ENCODE measurements at places on chromosomes 6 and 20.

DNA sequence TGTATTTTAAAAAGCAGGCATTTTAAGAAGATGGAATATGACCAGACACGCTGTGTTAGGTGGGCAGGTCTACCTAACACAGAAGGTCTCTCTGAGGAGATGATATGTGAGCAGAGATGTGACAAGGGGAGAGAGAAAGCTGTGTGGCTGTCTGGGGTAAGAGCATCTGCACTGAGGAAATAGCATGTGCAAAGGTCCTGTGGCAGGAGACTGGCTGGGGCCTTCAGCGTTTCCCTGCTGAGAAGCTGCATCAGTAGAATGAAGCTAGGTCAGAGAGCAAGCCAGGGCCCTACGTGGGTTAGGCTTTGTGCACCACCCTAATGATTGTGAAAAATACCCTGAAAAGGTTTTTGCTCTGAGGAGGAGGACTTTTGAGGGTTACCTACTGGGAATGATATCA is 87.0 kb downstream of the TXNDC5 start:
- no peak for DNase-seq

GRCh38 chr6:149884215-149884614 is 13.7 kb downstream of the RAET1E start:
- DNase-seq = no peak

DNA sequence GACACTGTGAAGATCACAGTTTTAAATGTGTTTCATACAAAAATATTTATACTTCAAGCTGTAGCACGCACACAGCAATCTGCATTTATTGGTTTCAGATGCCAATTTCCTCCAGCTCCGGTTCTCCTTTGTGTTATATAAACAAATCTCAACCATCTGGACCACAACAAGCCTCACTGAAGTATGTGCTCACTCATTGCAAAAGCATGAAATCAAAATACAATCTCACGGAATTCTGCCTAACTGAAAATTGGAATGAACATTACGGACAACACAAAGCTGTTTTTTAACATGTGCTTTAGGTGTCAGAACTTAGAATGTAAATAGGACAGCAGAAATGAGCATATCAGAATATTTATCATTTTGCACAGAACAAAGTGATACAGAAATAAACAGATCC is 38.0 kb downstream of the RCAN2 start:
- DNase-seq = peak; percentile 15

DNA sequence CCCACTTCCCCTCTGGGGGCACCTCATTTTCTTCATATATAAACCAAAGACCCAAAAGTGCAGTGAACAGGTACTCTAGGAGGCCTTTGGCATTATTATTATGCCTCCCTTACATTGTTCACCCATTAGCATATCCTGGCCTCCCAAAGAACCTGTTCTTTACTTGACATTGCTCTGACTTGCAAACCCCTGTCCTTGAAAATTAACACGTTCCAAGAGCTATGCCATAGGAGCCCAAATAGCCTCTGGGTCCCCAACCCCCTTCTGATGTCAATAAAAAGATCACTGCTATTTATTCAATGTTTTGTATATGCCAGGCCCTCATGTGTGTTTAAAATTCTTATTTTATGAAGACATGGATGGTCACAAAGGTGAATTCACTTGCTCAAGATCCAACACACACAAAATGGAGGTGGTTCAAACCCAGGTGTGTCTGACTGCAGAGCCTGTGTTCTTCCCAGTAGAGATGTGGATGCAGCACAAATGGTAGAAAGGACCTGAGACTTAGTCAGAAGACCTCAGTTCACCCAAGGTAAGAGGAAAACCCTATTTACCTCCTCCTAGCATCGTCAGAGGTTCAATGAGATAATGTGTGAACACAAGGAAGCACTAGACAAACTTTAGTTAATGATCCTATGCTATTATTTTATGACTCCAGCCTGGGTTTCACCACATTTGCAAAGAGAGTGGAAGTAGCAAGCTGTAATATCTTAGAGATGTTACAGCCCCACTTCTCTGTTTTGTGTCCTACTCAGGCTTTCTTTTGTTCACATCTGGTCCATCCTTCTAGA is 36.6 kb downstream of the BCL2L1 start:
- DNase-seq = no peak

- DNase-seq = no peak
Measured at GRCh38 chr20:14538433-14538832, 201.0 kb upstream of the FLRT3 start.

DNA sequence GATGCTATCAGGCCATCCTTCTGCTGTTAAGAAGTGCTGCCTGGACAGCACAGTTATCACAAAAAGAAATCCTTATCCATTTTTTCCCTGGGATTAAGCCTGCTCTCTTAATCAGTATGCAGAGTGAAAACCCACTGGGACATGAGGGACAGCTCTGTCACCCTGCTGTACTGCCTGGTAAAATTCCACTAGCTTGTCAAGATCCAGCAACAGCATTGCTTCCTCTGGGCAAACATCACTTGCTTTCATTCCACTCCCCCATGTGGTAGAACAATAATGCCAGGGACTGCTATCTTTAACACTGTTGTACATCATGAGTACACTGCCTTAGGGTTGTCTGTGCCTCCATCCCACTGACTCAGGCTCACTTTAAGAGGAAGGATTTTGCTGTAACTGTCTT is 331.3 kb downstream of the KIF16B start:
- no peak for DNase-seq

- no peak for DNase-seq
Measured at GRCh38 chr6:166027761-166028160, 139.9 kb downstream of the TBXT start.

DNA sequence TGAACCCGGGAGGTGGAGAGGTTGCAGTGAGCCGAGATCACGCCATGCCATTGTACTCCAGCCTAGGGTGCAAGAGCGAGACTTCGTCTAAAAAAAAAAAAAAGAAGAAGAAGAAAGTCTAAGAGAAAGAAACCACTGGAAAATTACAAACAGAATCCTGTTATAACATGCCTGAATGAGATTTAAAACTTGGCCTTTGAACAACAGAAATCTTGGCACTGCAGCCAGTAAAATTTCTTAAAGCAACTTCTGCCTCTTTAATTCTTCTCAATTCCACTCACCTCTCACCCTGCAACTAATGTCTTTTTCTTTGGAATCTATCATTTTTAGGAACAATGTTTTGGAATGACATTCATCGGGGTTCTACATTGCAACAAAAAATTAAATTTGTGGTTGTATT is 26.3 kb downstream of the PM20D2 start:
- DNase-seq = no peak

GRCh38 chr20:19067986-19068385 is 144.5 kb upstream of the SLC24A3 start:
- no peak for DNase-seq

DNA sequence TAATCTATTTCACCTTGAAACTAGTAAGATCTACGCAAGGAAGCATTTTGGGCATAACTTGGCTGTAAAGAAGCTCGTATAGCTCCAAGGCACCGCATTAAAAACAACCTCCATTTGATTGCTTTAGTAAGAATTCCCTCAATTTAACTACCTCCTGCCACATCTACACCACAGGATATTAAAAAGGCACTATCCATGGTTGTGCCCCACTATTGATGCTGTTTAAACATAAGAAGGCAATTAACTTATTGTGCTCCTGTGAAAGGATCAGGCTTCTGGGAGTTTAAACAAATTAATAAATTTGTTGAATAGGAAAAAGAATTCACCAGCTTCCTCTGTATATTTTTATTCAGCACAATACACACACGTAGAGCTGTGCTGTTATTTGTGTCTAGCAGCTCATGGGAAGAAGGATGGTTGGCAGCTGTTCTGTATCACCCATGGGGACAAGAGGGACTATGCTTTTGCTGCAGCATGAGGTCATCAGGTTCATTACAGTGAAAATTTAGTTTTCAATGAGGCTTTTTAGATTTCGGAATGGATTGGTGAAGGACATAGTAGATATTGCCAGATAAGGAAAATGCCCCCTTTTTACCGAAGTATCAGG is 513.3 kb downstream of the HAO1 start:
- DNase-seq = no peak

- DNase-seq = no peak
Measured at GRCh38 chr6:157760589-157761330, 62.3 kb upstream of the SNX9 start.

DNA sequence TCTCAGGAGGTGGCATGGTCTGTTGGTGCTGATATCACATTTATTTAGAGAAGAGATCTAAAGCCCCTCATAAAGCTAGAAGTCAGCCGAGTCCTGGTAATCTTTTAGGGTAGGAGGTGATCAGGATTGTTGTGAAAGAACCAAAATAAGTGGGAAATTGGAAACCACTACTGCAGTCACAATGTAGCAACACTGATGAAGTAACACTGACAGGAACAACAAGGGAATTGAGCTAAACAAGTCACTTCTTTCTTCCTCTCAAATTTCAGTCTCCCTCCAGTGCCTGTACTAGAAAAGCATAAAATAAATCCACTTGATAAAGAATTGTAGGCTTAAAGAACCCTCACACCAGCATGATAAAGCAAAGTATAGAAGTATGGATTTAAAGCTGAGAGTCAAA is 1509.0 kb downstream of the GRIK2 start:
- DNase-seq = no peak

GRCh38 chr6:73858376-73858775 is 162.4 kb downstream of the CD109 start:
- DNase-seq = no peak

GRCh38 chr6:30169658-30170614 is 6.6 kb downstream of the TRIM15 start:
- DNase-seq = peak; percentile 8
